ENCODE measurements at places on chromosomes 3 and 15.
A peak's percentile ranks its signal among the peaks of the same experiment; 100 is the strongest.

DNA sequence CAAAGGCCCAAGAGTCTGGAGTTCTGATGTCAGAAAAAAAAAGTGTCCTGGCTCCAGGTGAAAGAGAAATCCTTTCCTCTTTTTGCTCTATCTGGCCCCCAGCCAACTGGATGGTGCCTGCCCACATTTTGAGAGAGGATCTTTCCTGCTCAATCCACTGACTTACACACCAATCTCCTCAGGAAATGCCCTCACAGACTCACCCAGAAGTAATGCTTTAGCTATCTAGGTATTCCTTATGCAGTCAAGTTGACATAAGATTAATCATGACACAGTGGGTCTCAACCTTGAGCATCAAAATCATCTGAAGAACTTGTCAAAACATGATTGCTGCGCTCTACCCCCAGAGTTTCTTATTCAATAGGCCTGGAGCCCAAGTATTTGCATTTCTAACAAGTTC, 31.2 kb downstream of the STRIT1 start:
- no peak for DNase-seq

DNA sequence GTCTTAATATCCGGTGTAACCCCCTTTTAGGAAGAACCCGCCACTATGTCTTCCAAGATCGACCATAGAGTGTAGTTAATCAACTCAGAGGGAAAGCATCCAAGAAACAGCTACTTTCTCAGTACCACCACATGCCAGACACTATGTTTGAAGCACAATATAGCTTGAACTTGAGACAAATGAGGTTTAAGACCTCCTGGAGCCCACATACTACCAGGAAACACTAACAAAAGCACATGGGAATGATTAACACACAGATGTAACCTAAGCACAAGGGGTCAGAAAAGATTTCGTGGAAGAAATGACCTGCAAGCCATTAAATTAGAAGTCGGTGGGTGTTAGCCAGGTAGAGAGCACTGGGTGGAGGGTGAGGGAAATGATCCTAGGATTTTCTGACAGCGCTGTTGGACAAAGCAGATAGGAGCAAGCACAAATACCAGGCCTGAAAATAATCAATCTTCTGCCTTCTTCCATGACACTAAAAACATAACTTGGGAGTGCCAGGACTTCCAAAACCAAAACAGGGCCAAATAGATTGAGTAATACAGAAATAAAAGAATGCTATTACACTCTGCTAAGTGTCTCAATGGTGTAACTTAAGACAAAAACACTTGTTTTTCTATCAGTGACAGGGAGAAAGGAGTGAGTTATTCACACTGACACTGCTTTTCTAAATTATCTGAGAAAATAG, 213.7 kb downstream of the FOXP1 start:
- no peak for DNase-seq

DNA sequence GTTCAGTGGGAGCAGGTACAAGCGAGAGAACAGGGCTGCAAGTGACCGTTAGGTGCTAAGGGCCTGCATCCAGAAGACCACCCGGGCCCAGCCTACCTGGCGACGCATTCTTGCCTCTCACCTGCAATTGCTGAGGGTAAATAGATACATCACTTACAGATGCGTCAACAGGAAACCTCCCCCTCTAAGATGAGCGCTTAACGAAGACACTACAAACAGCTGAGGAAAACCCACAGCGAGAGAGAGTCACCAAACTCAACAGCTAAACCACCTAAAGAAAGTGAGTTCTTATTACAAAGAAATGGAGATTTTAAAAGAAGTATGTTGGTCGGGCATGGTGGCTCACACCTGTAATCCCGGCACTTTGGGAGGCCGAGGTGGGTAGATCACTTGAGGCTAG, 157.9 kb downstream of the CHSY1 start:
- DNase-seq: no peak

GRCh38 chr15:38267421-38268022, 14.9 kb downstream of the SPRED1 start:
- DNase-seq: no peak

GRCh38 chr15:40328176-40328575, 4.7 kb downstream of the INAFM2 start:
- DNase-seq: no peak

DNA sequence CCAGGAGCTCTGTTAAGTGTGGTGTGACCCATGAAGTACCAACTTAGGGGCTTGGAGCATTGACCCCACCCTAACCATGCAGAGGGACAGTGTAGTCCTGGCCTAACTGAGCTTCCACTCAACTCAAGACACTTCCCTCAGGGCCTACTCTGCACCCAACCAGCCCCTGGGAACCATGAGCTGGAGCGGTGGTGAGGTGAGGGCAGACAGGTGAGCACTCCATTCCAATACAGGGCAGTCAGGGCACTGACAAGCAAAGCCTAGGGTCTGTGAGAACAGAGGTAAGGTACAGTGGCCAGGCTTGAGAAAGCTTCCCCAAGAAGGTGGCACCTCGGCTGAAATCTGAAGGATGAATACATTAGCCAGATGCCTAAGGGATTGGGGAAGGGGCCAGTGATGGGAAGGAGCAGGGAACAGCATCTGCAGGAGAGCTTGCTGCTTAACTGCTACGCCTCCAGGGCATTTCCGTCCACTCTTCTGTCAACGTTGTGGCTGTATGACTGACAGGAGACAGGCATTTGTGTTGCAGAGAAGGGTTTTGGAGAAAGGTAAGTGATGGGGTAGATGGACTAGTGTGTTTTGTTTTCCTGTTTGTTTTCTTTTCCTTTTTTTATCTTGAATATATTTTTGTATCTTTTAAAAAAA, 243.5 kb upstream of the TRIM42 start:
- no peak for DNase-seq

DNA sequence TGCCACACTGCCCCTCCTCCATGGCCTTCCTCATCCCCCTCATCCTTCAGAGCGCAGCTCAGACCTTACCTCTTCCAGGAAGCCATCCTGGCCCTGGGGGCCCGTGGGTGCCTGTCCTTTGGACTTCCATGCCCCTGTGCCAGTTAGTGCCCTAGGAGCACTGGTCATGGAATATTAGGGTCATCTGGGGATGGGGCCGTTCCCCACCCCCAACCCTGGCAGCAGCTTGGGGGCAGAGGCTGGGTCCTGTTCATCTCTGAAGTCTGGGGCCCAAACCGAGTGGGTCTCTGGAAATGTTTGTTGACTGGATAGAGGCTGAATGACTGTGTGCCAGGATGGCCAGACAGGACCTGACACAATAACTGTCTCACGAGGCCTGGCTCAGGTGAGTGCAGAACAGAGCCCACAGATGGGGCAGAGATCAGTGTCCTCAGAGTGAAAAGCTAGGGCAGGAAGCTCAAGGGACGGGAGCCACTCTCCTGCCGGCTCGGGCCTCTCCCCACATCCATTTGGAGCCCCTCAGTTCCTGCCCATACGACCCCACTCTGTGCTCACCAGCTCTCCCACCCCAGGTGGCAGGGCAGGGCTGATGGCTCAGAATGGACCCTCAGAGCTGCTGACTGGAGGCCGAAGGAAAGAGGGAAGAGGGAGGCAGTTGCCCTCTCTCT, 62.5 kb downstream of the TLE3 start:
- DNase-seq: no peak

DNA sequence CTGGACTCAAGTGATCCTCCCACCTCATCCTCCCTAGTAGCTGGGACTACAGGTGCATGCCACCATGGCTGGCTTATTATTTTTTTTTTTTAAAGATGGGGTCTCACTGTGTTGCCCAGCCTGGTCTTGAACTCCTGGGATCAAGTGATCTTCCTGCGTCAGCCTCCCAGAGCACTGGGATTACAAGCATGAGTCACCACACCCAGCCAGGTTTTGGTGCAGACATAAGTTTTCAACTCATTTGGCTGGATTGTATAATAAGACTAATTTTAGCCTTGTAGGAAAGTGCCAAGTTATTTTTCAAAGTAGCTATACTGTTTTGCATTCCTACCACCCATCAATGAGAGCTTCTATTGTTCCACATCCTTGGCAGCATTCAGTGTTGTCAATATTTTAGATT, 32.1 kb downstream of the BUB1B start:
- DNase-seq: no peak

DNA sequence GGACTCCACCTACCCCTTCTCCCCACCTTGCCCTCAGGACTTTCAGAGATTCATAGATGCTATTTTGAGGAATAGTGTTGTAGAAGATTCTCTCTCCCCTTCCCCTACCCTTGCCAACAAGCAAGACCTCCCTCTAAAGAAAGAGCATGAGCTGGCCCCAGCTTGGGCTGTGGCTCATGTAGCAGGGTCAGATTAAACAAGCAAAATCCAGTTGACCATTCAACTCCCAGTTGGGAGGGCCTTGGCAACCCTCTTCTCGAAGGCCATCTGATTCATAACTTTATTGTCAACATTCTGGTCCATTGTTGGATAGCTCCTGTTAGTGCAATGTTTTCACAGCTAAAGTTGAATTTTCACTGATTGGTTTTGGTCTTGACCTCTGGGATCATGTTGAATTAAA, 41.1 kb downstream of the TNFAIP8L3 start:
- DNase-seq: no peak

DNA sequence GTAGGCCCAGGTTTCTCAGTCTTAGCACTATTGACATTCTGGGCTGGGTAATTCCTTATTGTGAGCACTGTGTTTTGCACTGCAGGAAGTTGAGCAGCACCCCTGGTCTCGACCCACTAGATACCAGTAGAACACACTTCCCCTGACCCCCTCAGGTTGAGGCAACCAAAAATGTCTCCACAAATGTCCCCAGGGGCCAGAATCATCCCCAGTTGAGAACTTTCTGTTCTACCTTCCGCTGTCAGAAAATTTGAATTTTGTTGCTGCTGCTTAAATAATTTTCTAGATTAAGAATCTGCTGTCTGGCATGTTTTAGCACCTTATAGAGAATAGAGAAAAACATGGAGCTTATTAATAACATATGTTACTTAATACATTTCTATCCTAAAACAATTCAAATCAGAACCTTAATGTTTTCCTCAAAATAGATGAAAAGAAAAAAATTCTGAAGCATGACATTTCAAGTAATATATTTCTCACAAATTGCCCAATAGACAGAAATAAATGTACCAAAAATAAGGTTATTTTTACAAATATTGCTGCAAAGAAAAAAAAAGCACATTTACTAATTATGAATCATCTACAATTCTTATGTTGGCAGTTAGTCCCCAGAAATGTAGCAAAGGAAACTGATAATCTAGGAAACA, 13.2 kb upstream of the THRB start:
- no peak for DNase-seq

DNA sequence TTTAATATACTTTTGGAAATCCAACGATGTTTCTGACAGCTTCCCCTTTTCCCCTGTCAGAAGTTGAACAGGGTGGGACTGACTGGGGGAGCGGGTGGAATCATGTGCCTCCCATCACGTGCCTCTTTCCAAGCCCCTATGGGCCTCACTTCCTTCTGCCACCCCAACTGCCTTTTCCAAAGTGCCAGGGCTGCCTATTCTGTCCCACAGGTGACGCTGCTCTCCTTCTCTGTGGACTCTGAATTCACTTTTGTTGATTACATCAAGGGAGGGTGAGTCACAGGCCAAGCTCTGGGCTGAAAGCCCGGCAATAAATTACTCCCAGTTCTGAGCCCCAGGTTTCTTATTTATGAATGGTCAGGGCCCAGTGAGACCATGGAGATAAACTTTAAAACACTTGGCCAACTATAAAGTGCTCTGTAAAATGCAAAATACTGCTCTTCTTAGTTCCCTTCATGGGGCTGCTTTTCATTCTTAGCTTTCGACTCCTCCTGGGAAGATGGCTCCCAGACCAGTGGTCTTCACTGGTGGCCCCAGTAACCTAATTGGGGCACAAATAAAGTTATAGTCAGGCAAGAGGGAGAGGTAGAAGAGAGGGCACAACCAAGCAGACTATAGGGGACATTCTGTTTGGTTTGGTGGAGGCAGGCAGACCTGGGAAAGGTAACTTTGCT, 12.3 kb downstream of the CPNE9 start:
- peak; percentile 96 for DNase-seq

GRCh38 chr3:39358333-39358732, 24.8 kb upstream of the SLC25A38 start:
- peak; percentile 62 for DNase-seq

DNA sequence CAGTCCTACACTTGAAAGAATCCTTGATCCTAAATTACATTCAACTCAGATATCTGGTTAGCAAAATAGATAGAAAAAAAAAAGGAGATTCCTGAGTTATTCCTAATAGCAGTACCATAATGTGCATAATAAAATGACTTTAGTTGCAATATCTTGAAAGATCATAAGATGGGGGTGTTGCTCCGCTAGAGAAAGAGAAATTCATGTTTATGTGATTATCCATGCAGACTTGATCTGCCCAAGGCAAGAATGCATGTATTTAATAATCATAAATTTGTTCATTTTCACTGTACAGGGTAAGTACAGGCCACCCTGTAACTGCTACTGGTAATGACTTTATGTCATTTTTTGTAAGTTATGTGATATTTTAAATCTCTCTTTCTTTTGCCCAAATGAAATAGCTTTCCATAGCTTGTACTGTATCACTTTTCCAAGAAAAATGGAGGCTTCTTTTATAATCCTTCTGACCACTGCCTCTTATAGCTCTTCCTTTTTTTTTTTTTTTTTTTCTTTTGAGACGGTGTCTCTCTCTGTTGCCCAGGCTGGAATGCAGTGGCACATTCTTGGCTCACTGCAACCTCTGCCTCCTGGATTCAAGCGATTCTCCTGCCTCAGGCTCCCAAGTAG, 84.6 kb downstream of the HCN4 start:
- DNase-seq: peak; percentile 44

- no peak for DNase-seq
These were observed 53.9 kb upstream of the VGLL3 start for GRCh38 chr3:87044846-87045245.

DNA sequence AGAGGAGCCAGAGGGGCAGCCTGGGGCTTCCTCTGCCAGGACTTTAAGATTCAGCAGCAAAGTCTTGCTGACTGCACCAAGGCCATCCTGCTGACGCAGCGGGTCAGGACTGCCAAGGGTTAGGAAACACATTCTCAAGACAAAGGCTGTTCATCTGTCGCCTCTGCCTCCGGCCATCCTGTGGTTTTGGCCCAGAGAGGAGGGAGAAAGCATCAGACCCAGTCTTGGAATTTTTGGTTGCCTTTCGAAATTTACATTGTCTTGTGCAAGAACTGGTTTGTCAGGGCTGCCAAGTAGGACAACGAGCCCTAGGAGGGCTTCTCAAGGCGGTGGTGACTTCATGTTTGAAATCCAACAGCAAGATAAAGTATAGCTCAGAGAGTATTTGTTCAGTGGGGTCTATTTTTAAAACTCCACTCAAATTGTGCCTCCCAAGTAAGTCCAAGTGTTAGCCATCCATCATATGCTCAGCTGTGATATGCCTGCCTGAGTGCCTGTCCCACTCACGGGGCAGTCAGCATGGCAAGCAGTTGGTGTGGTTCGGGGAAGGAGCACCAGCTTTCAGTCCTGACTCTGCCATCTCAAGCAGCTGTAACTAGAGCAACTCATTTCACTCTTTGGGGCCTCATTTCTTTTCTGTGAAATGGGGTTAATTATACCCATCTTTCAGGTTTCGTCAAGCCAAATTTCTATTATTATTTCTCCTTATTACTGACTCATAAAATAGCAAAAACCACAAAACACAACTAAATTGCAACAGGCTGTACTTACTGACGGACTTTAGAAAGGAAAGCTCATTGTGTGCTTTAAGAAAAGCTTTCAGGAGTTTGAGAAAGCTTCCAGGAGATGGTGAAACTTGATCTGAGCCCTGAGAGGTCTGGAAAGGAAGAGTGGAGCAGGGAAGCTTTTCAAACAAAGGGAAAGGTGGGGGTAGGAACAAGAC, 42.4 kb upstream of the RHO start:
- DNase-seq: no peak
